Caco-2 (cell line): ENCODE measurements at places on chromosomes 6 and 20.

GRCh38 chr6:85004361-85004995 is 240.1 kb upstream of the TBX18 start:
- DNase-seq: no peak

GRCh38 chr6:71114544-71114943 is 157.7 kb upstream of the B3GAT2 start:
- DNase-seq: no peak

GRCh38 chr6:15504581-15505350 is 158.1 kb downstream of the DTNBP1 start:
- no peak for DNase-seq

DNA sequence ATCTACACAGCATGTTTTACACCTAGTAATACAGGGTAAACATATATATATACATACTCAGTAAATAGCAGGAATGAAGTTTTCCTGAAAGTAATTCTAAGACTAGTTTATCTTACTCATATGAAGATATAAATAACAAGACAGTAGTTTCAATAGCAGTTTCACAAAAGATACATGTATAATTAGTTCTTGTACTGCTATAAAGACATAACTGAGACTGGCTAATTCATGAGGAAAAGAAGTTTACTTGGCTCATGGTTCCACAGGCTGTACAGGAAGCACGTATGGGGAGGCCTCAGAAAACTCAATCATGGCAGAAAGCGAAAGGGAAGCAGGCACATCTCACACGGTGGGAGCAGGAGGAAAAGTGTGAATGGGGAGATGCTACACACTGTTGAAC is 16.9 kb downstream of the RARS2 start:
- no peak for DNase-seq

DNA sequence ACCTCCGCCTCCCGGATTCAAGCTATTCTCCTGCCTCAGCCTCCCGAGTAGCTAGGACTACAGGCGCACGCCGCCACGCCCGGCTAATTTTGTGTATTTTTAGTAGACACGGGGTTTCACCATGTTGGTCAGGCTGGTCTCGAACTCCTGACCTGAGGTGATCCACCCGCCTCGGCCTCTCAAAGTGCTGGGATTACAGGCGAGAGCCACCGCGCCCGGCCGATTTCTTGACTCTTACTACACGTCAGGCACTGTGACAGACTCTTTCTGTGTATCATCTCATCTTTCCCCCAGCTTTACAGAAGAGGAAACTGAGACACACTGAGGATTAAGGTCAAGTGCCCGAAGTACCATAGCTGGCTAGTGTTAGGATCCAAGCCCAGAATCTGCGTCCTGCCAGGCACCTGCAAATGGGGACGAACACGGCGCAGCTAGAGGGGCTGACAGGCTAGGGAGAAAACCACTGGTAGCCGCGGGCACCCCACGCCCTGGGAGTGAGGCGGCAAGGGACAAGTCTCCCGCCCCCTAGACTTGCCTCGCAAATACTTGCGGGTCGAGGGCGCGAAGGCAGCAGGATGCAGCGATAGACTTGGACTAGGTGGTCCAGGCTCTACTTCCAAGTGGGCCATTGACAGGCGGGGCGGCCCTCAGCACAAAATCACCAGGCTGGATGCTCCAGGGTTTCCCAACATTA is 1.1 kb upstream of the TAF8 start:
- DNase-seq: no peak
